AG04450 (cell line): ENCODE measurements at places on chromosomes 11 and 22. TPM values are rescaled to one million over a fixed set of nuclear protein-coding genes. Genes with fewer than 3 reads are reported as not detected.

Gene ZNF280B
- polyA plus RNA-seq = 1.6 and 2.3 TPM in 2 replicates

Gene CCDC116
- 0.06 and 0.16 TPM in 2 replicates for polyA plus RNA-seq

- no peak for DNase-seq
Measured at GRCh38 chr11:17473071-17473744, 3.4 kb downstream of the ABCC8 start.

DNA sequence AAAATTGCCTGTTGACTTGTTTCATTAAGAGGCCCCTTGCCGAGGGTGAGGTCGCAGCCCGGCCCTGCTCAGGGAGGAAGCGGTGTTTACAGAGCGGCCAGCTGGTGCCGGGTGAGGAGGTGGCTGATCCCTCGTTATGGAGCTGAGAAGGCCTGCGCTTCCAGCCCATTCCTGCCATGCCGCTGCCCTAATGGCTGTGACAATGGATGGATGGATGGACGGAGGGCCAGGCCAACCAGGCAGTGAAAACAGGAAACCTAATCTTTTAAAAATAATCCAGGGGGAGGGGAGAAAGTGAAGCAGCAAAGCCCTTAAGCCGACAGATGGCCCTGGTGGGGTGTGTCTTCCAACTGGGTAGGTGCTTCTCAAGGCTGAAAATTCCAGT is 38.5 kb downstream of the BCR start:
- DNase-seq = no peak

GRCh38 chr22:36422287-36423014 is 34.7 kb upstream of the MYH9 start:
- no peak for DNase-seq

GRCh38 chr11:2942872-2943710 is 13.9 kb upstream of the PHLDA2 start:
- no peak for DNase-seq

DNA sequence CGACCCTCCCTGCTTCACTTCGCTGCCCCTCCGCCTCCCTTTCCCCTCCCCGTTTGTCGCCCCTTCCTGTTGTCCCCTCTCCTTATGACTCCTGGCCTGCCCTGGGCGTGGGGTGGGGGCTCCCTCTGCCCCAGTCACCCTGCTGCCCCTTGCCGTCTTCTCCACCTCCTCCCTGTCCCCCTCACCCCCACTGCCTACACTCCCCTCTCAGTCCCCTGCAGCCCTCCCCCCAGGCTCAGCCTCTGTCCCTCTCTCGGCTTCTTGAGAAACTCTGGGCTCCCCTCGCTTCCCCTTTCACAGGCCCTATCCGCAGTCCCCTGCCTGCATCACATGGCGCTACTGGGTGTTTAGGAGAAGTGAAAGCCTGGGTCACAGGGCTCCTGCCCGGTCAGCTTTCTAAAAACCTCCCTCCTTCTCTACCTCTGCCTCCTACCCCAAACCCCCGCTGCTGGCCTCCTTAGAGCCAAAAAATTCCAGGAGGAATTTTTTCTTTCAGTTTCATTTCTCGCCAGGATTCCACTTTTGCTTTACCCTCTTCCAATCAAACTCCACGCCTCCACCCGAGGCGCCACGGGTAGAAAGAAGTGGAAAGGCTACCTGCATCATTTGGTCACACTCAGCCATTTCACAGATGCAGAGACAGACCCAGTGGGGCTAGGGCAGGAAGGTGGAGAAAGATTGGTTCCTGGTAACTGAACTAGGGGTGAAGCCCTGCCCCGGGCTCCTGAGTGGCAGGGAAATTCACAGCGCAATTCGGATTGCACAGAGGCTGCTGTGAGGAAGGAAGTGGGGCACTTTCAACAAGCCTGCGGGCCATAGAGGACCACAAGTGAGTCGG is at the start of gene SLC15A3:
Gene SLC15A3, minus strand, starts transcription at position 273 of the 838 bp plus-strand sequence. CDS start 625 bp downstream, outside the sequence.
- DNase-seq = no peak
